Endodermal cell (in vitro differentiated cells): ENCODE measurements at places on chromosomes 11 and 22. TPM values are rescaled to one million over a fixed set of nuclear protein-coding genes. Genes with fewer than 3 reads are reported as not detected.

The IL18BP gene
- 10.8 to 13.6 TPM (median 11.1 TPM) in 3 replicates for total RNA-seq

The ARRB1 gene
- total RNA-seq = 109 and 128 TPM in 2 replicates

The SMC1B gene
- not detected in 2 replicates for total RNA-seq

The YPEL1 gene
- total RNA-seq = 9.3 and 13.4 TPM in 2 replicates

The HORMAD2 gene
- 0.55 TPM in 1 of 2 replicates, not detected in the other for total RNA-seq

The CABP7 gene
- 0.26 TPM in 1 of 2 replicates, not detected in the other for total RNA-seq
